Activated CD4-positive, alpha-beta T cell treated with anti-CD3 and anti-CD28 coated beads, Interleukin-2, Interleukin-4, amounts not matched to agents 100 ng/mL and 50 ng/mL, durations not matched to agents 16 hours and 8 hours (primary cell): ENCODE measurements at places on chromosomes 13 and 19.

DNA sequence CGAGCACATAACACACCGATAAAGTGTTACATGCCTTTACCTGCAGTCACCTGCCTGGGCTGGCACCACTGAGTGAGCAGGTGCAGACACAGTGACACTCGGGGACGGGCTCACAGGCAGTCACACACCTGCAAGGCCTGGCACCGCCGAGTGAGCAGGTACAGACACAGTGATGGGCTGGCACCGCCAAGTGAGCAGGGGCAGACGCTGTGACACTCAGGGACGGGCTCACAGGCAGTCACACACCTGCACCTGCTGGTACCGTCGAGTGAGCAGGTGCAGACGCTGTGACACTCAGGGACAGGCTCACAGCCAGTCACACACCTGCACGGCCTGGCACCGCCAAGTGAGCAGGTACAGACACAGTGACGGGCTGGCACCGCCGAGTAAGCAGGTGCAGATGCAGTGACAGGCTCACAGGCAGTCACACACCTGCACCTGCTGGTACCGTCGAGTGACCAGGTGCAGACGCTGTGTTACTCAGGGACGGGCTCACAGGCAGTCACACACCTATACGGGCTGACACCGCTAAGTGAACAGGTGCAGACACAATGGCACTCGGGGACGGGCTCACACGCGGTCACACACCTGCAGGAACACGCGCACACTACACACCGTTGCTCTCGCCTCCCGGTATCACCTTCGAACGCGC lies 470 bp downstream of the ZNF835 start:
- no peak for DNase-seq

GRCh38 chr19:14672188-14672872 lies 2.3 kb downstream of the ADGRE3 start:
- no peak for DNase-seq

DNA sequence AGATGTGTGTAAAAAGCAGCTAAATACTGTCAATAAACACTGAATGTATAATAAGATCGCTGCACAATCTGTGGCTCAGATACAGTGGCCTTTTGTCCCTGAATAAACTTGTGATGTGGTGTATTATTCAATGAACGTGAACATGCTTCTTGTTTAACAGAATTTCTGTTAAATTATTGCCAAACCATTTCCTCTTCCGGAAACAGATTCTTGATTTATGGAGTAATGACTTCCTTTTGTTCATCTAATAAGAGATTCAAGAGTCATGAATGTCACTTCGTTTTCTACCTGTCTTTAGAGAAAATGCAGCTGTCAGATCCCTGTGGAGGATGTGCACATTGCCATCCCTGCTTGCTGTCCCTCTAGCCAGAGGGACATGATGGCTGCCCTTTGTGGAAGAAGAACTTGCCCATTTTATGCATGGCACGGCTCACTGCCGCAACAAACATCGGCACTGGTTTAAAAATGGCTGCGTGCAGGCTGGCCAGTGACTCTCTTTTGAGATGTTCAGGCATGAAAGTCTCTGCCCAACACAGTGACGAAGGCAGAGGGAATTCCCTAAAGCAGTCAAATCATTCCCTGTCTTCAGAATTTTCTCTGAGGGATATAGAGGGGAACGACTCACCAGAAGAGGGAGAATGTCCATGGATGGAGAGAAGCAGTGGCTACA lies 3.1 kb upstream of the TNFSF13B start:
- DNase-seq, result no peak

DNA sequence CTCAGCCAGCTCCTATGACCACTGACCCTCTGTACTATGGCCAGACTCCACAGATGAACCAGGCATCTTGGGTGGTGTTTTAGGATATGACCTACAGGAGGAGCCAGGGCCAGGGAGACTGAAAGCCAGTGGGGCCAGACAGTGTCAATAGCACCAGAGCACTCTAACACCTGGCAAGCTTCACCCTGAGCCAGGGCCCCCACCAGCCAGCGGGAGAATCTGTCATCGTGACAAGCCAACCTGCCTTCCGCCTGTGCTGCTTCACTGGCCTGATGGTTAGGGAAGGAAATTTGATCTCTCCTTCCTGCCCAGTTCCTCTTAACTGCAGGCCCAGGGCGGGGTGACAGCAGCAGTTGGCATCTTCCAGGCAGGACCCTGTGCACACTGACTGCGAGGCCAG lies 222.4 kb downstream of the UQCRFS1 start:
- DNase-seq, result no peak

DNA sequence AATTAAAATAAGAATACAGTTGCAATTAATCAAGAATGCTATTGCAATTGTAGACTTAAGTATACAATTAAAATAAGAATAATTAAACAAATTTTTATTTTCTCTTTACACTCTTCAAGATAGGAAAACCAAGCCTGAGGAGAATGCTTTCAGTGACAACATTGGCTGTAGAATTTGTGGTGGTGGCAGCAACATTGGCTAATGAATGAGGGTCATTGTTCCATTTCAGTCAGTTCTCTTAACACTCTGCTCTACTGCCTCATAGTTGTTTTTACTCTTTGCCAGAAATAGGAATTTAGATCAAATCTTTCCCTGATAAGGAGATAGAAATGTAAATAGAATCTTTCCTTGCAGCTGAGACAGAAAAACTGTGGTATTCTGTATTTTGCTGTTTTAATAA lies 391.6 kb downstream of the PCDH20 start:
- DNase-seq, result no peak

DNA sequence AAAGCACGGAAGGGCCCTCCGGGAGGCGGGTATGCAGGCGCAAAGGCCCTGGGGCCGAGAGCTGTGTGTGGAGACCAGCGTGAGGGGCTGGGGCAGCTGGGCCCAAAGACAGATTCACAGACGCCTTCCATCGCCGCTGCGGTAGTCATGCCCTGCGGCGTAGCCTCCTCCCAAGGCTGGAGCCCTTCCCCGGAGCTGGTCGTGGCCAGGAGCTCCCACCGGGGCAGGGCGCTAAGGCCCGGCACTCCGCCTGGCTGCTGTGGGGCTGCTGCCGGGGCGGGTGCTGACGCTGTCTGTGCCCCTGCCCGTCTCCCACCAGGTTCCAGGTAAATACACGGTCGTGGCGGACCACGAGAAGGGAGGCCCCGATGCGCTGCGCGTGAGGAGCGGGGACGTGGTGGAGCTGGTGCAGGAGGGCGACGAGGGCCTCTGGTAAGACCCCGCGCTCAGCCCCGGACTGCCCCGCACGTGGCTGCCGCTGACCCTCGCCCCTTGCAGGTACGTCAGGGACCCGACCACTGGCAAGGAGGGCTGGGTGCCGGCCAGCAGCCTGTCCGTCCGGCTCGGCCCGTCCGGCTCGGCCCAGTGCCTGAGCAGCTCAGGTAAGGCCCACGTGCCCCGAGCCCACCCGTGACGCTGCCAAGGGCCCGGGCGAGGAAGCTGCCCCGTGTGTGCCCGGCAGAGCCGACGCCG lies 9.4 kb upstream of the F7 start:
- no peak for DNase-seq

- DNase-seq, result no peak
Observed at GRCh38 chr13:48829536-48829935, 146.2 kb upstream of the FNDC3A start.

DNA sequence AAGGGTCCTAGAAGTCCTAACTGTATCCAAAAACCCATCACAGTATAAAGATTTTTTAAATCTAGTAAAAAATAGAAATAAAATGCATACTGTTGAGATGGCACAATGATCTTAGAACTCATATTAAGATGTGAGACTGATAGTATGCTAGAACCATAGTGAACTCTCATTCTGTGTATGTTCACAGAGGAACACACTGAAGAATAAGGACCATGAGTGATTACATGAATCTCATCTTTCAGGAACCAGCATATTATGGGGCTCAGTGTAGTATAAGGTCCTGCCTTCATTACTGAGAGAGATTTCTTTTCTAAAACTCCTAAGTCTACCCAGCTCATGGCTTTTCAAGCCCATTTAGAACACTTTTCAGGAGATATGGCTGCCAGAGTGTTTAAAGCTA lies 59.8 kb upstream of the RFC3 start:
- no peak for DNase-seq

GRCh38 chr19:12782424-12783290 lies 7.3 kb upstream of the HOOK2 start:
- DNase-seq, result peak; percentile 94

DNA sequence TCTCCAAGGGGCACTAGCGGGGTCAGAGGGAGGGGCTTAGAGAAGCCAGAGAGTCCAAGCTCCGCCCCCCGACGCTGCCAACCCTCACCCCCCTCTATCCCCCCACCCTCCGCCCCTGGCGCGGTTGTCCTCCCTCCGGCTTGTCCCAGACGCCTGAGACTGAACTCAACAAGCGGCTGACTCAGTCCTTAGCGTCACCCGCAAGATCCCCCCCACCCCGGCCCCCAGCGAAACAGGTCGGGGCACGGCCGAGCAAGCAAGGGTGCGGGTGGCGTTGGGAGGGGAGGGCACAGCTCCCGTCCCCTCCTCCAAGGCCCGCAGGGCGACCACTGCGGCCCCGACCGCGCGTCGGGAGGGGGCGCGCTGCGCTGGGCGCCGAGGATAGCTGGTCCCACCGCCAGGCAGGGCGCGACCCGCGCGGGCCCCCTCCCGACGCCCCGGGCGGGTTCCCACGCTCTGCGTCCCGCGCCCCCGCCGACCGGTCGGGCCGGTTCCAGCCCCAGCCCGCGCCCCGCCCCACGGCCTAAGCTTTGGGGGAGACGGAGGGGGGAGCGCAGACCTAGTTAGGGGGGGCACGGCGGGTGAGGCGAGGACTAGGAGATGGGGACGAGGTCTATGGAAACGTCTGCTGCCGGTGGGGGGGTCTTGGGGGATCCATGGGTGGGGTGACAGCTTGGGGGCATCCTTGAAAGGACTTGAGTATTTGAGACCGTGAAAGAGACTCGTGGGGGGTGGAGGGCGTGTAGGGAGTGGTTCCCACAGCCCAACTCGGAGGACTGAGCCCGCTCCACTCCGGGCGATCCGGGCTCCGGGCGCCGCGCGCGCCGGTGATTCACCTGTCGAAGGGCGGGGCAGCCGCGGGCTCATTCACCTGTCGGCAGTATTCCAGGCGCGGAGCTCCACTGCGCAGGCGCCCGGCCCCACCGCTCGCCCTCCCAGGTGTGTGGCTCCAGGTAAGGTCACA lies 5.1 kb downstream of the NOTCH3 start:
- no peak for DNase-seq

DNA sequence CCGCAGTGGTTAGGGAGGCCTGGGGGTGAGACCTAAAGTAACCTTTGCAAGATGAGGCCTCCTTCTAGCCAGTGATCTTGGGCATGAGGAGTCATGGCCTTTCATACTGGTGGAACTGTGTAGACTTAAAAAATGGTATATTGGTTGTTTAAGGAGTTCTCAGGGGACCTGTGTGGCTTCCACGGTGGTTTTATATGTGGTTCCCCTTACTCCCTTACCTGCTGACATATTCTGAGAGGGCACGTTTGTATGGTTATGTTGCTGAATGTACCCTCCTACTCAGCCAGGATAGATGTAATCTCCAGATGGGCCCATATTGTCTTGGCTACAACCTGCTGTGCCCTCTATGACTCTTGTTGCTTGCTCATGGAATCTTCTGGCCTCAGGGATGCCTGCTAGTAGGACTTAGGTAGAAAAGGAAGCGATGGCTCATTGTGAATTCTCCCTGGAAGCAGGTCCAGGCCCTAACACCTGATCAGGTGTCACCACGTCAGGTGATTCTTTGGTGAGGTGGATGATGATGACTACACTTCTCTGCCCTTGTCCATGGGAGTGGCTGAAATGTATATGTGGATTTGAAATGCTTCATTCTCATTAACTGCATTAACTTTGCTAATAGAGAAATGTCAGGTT lies 1.8 kb downstream of the ZNF460 start:
- peak; percentile 25 for DNase-seq

DNA sequence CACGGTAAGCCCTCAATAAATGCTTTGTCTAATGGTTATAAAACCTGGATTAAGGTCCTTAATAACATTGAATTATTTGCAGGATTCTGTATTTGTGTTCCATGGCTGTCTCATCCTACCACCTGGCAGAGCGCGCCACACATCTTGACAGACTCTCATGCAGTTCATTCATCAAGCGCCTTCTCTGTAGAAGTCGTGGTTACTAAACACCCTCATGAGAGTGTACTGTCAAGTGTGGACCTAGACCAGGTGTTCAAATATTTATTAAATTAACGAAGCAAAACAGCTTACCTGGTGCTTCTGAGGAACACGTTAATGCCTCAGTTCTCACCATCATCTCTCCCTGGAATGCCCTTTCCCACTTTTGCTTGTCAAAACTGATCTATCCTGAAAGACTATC lies 13.1 kb upstream of the FBXL3 start:
- no peak for DNase-seq

GRCh38 chr19:50814883-50815282 lies 8.7 kb downstream of the KLK1 start:
- DNase-seq, result no peak

GRCh38 chr19:30047432-30047831 lies 105.4 kb downstream of the URI1 start:
- DNase-seq, result no peak

GRCh38 chr13:30466358-30466714 lies 600 bp upstream of the HMGB1 start:
- DNase-seq, result no peak

DNA sequence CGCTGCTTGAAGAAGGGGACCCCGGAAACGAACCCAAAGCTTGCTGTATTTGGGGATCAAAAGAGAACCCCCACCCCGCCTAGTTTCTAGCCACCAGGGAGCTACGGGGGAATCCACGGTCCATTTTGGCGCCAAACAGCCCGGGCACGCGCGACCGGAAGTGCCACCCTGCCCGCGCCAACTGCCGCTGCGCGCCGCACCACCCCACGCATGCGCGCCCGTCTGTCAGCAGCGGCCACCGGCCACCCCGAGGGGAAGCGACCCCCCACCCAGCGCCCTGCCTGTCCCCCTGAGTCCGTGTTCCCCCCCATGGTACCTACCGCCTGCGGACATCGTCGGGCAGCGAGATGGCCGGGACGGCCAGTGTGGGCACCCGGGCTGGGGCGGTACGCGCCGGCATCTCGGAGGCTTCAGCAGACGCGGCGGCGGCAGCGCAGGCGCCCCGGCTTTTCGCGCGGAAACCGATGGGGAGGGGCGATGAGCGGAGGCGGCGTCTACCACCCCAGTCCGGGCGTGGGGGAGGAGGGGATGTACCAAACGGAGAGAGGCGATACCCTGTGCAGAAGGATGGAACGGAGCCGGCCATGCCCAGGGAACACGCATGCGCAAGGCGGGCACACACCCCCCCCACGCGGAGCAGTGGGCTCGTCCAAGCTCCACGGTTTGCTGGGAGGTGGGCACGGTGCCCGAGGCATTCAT lies at the start of gene DNMT1:
DNMT1 (minus strand) TSS at position 454 of the 699 bp plus-strand sequence; CDS start at position 400, 54 bp downstream.
- peak; percentile 99 for DNase-seq

GRCh38 chr19:30455881-30456280 lies 83.7 kb downstream of the ZNF536 start:
- no peak for DNase-seq

- no peak for DNase-seq
Observed at GRCh38 chr13:79986890-79987289, 354.0 kb downstream of the SPRY2 start.

GRCh38 chr13:53064731-53065130 lies 36.1 kb downstream of the OLFM4 start:
- no peak for DNase-seq

GRCh38 chr13:98937911-98938381 lies 39.9 kb downstream of the DOCK9 start:
- DNase-seq, result no peak
